ELR (cell line): ENCODE measurements at places on chromosomes 4 and X.

GRCh38 chrX:346034-346813 lies 27.6 kb upstream of the GTPBP6 start:
- no peak for DNase-seq

GRCh38 chr4:7929118-7929951 lies 10.3 kb downstream of the AFAP1 start:
- peak; percentile 45 for DNase-seq

GRCh38 chrX:53022381-53022780 lies 26.2 kb upstream of the GPR173 start:
- DNase-seq = no peak

- DNase-seq = no peak
Observed at GRCh38 chrX:13694359-13694758, 5.4 kb downstream of the RAB9A start.

DNA sequence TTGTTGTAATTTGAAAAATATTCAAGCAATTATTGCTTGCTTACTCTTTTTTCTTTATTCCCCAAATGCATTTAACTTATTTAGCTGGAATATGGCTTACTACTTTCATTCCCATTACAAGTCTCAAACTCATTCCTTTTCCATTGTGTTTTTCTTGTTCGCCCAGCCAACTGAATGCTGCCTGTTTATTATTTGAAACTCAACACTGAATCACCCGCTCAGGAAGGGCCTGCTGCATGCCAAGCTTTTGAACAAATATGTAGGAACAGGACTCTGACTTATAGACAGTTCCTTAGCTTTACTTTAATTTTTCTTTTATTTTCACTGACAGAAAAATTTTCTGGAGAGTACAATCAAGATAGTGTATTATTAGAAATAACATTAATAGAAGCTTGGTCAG lies 12.9 kb downstream of the PCDH18 start:
- peak; percentile 63 for DNase-seq

- no peak for DNase-seq
Observed at GRCh38 chr4:83331956-83332355, 2.7 kb downstream of the HPSE start.

GRCh38 chr4:124435274-124435950 lies 277.1 kb downstream of the ANKRD50 start:
- no peak for DNase-seq

DNA sequence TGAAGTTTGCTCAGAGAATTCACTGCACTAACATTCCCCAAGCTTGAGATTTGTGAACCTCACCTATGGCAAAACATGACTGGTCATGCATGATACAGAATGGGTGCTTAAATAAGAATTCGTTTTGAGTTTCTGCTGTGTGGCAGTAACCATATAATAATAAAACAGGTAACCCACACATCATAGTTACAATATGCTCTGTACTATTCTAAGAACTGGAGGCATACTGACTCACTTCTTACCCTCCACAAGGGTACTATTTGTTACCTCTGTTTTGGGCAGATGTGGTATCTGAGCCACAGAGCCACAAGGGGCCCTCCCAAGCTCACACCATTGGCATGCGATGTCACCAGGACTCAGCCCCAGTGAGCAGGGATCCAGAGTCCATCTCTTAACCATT lies 17.6 kb downstream of the SLC2A9 start:
- DNase-seq = no peak

DNA sequence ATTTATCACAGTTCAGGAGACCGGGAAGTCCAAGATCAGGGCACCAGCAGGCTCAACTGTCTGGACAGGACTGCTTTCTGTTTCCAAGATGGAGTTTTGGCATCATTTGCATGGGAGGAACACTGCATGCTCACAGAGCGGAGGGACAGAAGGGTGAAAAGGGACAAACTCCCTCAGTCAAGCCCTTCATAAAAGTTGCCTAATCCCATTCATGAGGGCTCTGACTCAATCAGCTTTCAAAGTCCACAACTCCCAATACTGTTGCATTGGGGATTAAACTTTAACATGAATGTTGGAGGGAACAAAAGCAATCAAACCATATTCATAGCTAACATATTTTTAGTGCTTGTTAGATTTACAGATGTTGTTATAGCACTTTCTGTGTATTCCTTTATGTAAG lies 158.9 kb upstream of the MAD2L1 start:
- no peak for DNase-seq

DNA sequence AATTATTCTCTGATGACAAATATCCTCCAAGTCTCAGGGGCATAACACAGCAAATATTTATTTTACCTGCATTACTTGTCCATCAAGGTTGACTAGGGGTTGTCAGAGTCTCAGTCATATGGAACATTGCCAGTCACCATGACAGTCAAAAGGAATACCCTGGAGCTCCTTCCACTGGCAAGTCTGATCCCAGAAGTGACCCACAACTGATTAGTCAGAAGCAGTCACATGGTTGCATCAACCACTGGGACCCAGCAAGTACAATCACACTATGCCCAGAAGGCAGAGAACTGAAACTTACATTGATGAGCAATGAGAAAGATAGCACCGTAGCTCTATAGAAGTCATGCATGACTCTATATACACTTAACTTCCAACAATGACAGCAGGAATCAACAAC lies 41.9 kb upstream of the SOD3 start:
- peak; percentile 93 for DNase-seq

DNA sequence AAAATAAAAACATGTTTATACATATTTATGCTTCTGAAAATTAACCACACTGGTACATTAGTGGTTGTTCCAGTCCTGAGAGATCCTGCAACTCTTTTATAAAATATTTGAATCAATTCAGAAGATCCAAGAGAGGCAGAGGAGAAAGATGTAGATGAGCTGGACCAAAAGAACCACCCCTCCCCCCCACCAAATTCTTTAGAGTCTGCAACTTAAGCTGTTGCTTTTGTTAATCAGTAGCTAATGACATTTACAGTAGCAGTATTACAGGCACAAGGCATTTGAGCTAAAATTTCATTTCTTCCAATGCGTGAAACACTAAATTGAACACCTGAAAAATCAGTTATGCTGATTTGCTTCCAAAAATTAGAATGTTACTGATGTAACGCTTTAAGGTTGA lies 61.5 kb downstream of the PDK3 start:
- no peak for DNase-seq

DNA sequence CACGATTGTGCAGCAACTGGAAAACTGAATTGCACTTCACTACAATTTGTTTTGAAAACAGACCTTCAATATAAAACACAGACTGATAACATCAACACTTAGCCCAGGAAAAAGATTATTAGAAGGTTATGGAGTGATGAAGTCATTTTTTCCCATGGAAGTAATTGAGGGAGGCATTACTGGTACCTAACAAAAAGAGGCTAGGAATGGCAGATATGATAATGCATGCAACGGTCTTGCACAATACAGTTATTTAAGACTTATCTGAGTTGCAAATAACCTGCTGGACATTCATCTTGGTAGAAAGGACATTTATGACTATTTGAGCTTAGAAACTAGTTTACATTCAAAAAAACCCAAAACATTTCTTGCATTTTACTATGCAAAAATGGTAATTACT lies 1031.9 kb downstream of the FAT4 start:
- DNase-seq = no peak

- peak; percentile 0 for DNase-seq
Observed at GRCh38 chrX:124300405-124300804, 32.1 kb upstream of the TEX13D start.

DNA sequence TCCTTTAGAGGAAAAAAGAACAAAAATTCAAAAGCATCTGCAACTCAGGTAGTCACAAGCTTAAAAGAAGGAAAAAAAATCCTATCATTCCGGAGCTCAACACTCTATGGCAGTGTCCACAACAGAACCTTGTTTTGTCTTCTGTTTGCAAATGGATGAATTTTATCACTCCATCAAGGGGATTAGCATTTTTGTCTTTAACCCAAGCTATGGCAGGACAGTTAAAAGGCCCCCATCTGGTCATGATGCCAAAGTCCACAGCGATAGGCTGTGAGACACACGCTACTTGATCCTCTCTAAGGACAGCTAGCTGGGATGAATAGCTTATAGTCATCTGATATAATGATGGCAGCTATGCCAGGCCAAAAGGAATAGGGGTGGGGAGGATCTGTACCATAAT lies 16.6 kb downstream of the AMER1 start:
- DNase-seq = no peak

DNA sequence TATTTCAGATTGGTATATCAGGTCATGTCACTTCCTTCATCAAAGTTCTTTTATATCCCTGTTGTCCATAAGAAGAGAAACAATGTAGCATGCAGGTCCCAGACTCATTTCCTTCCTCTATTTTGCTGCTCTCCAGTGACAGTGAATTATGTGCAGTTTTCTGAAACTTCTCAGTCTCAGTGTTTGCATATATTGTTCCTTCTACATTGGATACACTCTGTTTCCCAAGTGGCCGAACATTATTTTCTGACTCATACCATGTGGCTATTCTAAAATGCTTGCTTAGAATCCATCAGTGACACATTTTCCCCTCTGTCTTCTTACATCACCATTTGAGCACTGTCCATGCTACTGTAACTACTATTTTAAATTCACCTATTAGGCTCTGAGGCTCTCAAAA lies 305.7 kb downstream of the PDHA2 start:
- DNase-seq = no peak
